ENCODE measurements at places on chromosomes 6 and 20.

- DNase-seq, result no peak
Measured at GRCh38 chr20:53811577-53811976, 217.9 kb upstream of the ZNF217 start.

- no peak for DNase-seq
Measured at GRCh38 chr20:57503035-57503658, 21.8 kb downstream of the CTCFL start.

DNA sequence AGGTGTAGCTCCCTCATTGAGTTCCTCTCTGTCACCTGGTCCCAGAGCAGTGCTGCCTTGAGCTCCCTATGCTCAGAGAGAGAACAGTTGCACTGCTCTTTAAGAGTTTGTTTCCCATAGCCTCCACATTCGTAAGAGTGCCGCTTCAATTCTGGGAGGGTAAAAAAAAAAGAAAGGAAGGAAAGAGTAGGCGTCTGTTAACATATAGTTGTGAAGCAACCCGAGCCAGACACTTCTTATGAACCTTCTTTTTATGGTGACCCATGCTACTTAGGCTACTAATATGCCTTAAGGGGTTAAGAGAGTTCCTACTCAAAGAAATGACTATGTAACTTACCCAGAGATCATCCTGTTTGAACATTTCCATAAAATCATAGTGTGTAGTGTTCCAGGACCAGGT, 4.3 kb upstream of the ARG1 start:
- no peak for DNase-seq

- no peak for DNase-seq
Measured at GRCh38 chr20:48406912-48407340, 420.9 kb downstream of the PREX1 start.

GRCh38 chr6:100701728-100702127, 179.4 kb downstream of the ASCC3 start:
- no peak for DNase-seq

- no peak for DNase-seq
Measured at GRCh38 chr20:58595167-58595566, 55.9 kb upstream of the STX16 start.

Measured in CD4-positive, alpha-beta T cell treated with Interleukin-17A for 1 hour (primary cell).